NCI-H187 (cell line): ENCODE measurements at places on chromosomes 4 and X.

DNA sequence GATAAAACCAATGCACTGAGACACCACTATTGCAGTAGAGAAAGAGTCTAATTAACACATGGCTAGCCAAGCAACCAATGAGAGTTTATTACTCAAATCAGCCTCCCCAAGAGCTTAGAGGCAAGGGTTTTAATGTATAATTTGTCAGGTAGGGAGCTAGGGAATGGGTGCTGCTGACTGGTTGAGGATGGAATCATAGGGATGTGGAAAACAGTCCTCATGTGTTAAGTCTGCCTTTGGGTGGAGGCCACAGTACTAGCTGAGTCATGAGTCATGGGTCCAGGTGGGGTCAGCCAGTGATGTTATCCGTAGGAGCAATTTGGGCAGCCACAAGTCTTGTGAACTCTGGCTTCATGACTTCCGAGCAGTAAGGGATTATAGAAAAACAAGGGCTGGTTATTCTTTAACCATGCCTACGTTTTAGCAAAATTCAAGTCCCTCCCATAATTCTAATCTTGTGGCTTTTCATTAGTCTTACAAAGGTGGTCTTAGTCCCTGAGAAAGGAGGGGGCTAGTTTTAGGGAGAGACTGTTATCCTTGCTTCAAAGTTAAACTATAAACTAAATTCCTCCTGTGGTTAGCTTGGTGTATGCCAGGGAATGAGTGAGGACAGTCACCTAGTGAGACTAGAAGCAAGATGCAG is 25.1 kb upstream of the PLAC8 start:
- no peak for DNase-seq

DNA sequence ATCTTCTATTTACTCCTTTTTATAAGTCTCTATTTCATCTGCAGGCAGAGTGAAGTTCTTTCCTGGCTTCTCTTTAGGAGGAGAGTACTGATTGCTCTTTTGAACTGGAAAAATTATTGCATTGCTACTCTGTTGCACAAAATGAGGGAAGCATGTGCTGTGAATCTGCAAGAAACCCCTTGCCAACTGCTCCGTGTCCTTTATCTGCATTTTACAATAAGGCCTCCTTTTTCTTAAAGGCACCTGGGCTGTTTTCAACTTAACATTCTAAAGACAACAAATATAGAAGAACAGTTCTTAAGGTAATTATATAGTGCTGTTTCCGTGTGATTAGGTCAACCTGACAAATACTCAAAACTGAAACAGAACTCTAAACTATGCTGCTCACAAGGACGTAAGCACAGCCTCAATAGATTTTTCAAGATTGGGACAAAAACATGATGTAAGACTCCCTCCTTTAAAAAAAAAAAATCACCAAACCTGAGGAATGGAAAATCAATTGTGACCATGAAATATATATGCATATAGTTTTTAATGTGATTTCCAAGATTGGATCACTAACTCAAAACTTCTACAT is 716.6 kb upstream of the INTU start:
- DNase-seq = no peak

- no peak for DNase-seq
Measured at GRCh38 chr4:187362937-187363857, 632.4 kb upstream of the ZFP42 start.

GRCh38 chrX:109623997-109624396 is 975 bp downstream of the KCNE5 start:
- DNase-seq = no peak

DNA sequence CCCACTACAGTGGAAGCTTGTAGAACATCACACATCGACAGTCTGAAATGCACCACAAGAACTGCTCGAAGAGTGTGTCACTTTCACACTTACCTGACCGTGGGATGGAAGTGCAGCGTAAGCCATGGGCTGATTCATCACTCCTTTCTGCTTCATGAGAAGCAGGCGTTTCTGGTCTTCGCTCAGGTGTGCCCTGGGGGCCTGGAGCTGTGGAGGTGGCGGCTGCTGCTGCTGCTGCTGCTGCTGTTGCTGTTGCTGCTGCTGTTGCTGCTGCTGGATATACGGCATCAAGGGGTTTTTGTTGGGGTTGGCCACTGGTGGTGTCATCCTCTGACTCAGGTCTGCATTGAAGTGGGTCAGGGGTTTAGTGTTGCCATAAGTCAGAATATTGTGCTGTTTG is 223.6 kb downstream of the MGST2 start:
- no peak for DNase-seq

- DNase-seq = no peak
Measured at GRCh38 chr4:54308110-54308509, 79.0 kb downstream of the PDGFRA start.

GRCh38 chrX:20354505-20354904 is 87.8 kb upstream of the RPS6KA3 start:
- no peak for DNase-seq

DNA sequence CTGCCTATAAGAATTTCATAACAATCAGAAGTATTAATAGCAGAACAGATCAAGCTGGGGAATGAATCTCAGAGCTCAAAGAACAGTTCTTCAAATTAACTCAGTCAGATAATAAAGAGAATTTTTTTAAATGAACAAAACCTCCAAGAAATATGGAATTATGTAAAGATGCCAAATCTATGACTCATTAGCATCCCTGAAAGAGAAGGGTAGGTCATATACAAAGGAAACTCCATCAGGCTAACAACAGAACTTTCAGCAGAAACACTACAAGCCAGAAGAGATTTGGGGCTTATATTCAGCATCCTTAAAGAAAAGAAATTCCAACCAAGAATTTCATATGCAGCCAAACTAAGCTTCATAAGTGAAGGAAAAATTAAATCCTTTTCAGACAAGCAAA is 28.6 kb downstream of the CBR4 start:
- DNase-seq = no peak

DNA sequence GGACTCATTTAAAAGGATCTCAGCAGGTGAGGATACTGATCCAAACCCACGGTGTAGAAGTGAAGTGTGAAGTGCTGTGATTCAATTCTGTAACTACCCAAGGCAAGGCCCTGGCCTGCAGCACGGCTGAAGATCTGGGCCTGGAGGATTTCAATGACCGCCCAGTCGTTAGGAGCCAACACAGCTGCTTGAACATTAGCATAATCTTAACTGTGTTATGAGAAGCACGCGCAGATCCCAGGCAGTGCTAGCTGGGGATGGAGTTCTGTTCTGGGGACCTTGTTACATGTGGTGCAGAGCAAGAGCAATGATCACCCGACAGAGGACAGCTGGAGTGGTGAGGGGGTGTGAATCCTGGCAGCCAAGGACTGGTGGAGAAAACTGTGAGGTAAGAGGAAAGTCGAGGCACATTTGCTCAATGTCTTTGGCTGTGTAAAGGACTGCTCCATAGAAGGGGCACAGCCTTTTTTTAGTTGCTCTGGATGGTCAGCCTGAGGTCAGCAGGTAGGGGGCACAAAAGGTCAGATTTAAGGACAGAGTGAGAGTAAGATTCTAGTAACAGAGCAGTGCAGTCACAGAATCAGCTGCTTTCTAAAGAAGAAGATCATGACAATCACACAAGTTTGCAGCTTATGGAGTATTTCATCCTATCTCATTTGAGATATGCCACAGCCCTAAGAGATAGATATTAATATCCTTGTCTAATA is 181.8 kb downstream of the DCLK2 start:
- no peak for DNase-seq

GRCh38 chrX:17987783-17988182 is 126.7 kb upstream of the RAI2 start:
- no peak for DNase-seq

GRCh38 chr4:17283832-17284231 is 228.1 kb downstream of the QDPR start:
- no peak for DNase-seq

DNA sequence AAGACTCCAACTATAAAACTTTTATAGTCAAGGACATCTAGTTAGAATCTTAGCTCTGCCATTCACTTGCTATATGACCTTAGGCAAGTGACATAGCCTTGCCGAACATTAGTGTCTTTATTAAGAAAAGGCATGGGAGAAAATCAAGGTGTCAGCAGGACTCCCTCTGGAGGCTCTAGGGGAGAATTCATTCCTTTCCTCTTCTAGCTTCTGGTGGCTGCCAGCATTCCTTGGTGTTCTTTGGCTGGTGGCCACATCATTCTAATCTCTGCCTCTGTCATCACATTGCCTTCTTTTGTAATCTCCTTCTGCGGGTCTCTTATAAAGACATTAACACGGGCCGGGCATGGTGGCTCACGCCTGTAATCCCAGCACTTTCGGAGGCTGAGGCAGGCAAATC is 99.8 kb downstream of the PPP1R2C start:
- no peak for DNase-seq

- no peak for DNase-seq
Measured at GRCh38 chr4:40547789-40548132, 81.9 kb downstream of the RBM47 start.

- DNase-seq = no peak
Measured at GRCh38 chrX:24026432-24026831, 554 bp downstream of the KLHL15 start.
